ENCODE measurements at places on chromosomes 2 and 18.

- no peak for DNase-seq
These were observed 216.9 kb upstream of the LRP1B start for GRCh38 chr2:142347751-142348150.

DNA sequence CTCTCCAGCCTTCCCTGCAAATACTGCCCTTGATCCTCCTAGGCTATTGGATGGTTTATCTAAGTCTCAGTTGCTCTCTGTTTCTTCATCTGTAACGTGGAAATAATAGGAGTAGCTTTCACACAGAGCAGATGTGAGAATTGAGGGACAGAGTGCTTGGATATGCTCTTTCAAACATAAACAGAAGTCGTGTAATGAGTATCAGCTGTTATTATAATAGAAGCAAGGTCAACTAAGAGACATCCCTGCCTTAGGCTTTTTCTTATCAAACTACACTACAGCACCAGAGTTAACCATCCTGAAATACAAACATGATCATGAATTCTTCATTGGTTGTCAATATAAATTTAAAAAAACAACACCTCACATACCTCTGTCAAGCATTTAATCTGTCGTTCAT, 138.2 kb downstream of the DOK6 start:
- no peak for DNase-seq

DNA sequence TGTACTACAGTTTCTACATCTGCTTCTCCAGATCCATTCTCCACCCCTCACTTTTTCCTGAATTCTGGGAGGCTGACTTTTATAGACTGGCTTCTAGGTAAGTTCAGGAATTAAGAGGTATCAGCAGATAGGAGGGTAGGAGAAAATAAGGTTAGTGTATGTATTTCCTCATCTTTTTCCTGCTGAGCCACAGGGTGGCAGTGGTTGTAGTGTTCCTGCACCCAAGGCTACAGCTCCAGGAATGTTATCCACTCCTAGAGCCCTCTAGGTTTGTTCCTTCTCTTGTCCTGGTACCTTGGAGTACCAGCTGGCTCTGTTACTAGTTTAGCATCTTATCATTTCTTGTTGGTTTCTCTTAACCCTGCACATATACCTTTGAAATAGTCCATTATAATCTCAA, 40.7 kb upstream of the C2orf66 start:
- DNase-seq: peak; percentile 15

GRCh38 chr2:64023485-64024258, 4.4 kb upstream of the VPS54 start:
- peak; percentile 19 for DNase-seq

DNA sequence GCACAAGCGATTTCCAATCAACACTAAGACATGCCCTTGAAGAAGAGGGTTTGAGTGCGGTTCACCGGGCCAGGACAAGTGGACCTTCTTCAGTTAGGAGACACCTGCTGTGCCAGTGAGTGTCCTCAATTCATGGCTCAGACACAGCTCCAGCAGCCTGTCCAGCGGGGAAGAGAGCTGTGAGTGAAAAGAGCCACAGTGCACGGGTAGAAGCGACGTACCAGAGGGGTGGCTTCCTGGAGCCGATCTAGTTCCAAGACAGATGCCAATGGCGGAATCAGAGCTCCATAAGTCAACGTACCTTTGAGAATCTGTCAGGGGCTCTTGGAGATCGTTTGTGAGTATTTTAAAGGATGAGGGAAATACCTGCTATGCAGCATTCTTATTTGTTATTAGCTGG, 119.9 kb upstream of the SALL3 start:
- DNase-seq: no peak

- no peak for DNase-seq
These were observed 52.7 kb downstream of the NAB1 start for GRCh38 chr2:190701586-190701985.

- no peak for DNase-seq
These were observed 284.6 kb downstream of the PHLPP1 start for GRCh38 chr18:62999921-63000320.

- no peak for DNase-seq
These were observed 62.2 kb downstream of the ARMC9 start for GRCh38 chr2:231260442-231261208.

DNA sequence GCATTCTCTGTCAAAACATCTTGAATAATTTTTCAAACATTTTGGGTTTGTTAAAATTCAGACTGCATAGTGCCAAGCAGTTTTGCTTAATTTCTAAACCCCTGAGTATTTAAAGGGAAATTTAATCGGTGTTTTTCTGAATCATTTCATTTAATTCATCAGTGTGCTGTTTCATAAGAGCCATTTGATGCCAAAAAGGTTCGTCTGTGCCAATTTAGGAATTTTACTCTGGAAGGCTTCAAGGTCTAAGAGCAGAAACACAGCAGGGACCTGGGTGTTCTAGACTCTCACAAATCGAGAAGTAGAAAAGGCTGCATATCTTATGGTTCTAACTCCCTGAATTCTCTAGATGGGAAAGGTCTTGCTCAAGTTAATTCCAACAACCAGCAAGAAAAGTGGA, 311.9 kb upstream of the NT5C1B start:
- no peak for DNase-seq

GRCh38 chr2:190637281-190637734, 11.6 kb upstream of the NAB1 start:
- peak; percentile 20 for DNase-seq

DNA sequence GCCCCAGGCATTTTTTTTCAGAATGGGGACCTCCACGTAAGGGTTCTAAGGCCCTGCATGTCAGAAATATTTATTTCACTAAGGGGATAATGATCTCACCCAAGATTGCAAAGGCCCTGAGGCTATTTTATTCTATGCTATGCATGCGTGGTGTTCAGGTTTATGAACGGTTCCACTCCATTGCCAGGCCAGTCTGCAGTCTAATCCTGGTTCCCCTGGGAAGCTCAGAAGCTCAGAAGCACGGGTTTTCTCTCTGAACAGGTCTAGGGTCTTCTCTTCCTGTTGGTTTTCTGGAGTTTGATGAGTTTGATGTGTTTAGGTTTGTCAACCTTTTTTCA, 256.4 kb upstream of the PXDN start:
- DNase-seq: no peak

- no peak for DNase-seq
These were observed 517.0 kb upstream of the SOX11 start for GRCh38 chr2:5175231-5175630.

DNA sequence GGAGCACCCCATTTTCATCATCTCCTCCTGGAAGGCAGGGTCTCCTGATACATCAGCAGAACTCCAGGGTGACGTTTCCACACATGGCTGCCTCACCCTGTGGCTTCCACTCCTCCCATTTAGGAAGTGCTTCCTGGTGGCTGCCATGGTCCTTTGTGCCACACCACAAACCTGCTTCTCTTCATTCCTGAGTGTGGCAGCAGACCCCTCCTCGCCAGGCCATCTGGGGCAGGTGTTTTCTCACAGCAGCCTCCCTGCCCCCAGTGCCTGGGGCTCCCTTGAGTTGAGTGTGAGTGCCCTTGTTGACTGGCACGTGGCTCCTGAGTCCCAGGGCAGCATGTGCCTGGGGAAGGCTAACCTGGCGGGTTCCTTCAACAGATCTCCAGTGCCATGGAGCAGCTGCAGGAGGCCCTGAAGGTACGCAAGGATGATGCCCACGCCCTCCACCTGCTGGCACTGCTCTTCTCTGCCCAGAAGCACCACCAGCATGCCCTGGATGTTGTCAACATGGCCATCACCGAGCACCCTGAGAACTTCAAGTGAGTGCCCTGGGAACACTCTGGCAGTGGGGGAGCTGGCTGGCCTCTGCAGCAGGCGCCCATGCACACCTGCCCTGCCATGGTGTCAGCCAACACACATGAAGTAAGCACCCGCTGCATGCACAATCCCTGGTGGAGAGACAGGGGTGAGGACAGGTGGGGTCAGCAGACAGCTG, 113.4 kb upstream of the MCFD2 start:
- no peak for DNase-seq

DNA sequence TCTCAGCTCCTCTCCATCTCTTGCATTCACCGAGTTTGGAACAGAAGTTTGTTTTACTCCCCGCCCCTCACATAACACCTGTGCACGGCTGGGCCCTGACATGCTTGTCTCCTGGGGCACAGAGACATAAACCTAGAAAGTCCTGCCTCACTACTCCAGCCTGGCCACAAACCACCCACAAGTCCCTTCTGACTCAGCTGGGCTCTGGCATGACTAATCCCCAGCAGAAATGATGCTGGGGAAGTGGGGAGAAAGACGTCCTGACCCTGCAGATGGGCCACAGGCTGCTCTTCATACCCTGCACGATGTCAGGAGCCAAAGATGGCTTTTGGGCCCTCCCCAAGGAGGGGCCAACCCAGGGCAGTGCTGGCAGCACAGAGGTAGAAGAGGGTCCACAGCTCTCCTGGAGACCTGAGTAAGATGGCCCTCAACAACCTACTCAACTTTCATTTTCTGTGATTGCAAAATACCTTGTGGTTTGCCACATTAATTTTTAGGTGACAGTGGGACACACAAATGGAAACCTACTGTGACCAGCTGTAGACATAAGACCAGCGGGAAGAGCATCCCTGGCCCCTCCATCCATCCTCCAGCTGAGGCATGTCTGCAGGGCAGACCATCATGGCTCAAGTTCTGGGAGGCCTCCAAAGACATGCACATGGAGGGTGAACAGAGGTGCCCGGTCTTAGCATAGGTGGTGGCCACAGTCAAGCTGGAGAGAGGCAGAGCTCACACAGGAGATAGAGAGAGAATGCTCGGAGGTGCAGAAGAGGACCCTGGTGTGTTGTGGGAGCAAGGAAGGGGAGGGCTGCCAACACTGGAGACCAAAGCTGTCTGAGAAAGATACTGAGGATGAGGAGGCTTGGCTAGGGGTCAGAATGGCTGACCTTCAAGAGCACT, 40.0 kb downstream of the DNMT3A start:
- DNase-seq: peak; percentile 74

- DNase-seq: no peak
These were observed 390.9 kb downstream of the NBAS start for GRCh38 chr2:15170070-15170775.

DNA sequence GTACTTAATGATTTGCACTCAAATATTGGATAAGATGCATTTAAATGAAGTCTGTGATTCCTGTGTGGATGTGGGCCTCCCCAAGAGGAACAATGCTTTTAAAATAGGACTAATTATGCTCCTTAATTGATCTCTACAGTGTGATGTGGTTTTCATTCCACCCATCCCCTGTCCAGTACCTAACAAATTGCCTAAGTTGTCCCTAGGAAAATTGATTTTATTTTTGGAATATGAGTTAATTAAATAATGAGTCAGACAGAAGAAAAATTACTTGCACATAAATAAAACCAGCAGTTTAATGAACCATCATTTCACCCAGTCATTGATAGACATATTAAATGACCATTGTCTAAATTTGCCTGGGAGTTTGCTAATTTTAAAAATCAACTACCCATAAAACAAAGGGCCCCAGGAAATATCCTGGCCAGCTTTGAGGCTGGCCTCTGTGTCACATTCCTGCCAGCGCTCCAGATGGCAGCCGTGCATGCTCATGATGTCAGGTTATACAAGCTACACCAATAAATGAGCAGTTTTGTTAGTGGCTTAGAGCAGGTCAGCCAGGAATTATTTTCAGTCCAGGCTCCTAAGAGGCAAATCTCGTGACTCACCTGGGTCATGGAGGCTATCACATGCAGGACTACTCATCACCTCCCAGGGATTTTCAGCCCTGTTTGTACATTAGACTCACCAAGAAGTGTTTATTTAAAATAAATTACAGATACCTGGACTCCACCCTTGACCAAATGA, 31.9 kb downstream of the ABHD3 start:
- no peak for DNase-seq

DNA sequence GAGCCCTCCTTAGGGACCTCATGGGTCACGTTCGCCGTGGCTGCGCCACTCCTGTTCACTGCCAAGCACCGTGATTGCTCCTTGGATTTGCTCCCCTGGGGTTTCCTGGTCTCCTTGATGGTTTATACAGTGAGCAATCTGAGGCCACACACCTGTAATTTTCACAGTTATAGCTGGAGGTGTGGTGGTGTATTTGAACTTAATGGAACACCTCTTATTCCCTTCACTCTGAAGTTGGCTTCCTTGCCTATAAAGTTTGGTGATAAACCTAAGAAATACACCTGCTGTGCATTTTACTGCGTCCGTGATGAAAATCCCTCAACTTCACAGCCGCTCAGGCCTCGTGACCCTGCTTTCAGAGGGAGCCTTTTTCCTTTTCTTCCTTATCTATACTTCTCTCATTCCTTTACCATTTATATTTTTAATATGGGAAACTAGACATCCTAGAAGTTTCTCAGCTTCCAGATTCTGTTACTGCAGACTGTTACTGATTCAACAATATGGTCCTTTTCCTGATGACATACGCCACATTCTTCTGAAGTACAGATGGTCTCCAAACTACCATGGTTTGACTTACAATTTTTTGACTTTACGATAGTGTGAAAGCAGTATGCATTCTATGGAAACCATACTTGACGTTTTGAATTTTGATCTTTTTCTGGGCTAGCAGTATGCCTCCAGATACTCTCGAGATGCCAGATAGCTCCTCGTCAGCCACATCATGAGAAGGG, 8.6 kb downstream of the ATG4B start:
- no peak for DNase-seq

DNA sequence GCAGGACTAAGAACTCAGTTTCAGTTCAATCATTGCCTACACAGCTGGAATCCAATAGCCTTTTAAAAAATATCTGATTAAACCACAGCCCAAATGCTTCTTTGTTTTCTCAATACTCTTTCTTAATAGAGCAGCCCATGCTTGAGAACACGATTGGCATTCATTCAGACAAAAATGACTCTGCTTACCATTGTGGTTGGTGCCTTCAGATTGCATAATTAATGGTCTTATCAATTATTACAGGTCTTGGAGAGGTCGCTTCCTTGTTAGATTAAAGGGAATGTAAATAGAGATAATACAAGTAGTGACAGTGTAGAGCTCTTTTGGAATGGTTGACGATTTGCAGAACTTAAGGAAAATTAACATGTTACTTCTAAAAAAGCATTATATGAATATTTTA, 107.2 kb downstream of the RNF152 start:
- DNase-seq: peak; percentile 69

GRCh38 chr2:222499226-222499625, 74.9 kb downstream of the SGPP2 start:
- DNase-seq: no peak

DNA sequence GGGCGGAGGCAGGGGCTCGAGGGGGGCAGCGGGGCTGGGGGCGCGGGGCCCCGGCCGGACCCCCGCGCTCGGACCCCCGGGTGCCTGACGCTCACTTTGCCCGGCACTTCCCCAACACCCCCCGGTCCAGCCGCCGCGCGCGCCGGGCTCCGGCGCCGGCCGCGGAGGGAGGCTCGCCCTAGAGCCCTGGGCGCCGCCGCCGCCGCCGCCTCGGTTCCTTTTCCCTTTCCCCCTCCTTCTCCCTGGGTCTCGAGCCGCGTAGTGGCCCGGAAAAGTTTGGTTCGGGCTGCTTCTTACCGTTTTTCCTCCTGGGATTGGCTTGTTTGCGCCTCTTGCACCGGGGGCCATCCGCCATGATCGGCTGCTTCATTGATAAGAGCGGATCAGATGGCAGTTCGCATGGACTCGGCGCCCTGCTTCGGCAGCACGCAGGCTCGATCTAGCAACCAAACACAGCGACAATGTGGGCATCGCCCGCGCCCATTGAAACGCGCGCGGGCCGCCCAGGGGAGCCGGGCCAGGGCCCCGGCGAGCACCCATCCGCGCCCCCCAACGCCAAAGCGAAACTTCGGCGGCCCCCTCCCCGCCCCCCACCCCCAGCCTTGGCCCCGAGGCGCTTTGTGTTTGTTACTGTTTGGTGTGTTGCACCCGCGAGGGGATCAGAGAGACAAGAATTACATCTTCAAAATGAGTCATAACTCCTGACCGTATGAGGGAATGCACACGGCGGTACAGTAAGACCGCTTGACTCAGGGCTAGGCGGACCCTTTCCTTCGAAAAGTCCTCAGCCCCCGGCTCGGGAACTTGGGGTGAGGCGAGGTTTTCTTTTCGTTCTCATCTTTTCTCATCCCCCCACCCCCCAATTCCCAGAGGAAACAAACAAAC, 2.7 kb downstream of the ZEB2 start:
- peak; percentile 84 for DNase-seq

Data from hematopoietic multipotent progenitor cell treated with erythropoietin and hydrocortisone succinate and interleukin-3 and kit ligand, for 4 days (in vitro differentiated cells).